ENCODE measurements at places on chromosomes 7 and 10. TPM values are rescaled to one million over a fixed set of nuclear protein-coding genes. Genes with fewer than 3 reads are reported as not detected.

Gene TMEM176A
- polyA plus RNA-seq: 20.8 TPM

Gene ADARB2
- polyA plus RNA-seq: 0.06 TPM

Gene FEZF1
- polyA plus RNA-seq: not detected

Gene FGL2
- polyA plus RNA-seq: 52.2 TPM

Gene HOXA2
- polyA plus RNA-seq: 5.7 TPM
